AG20443 (cell line): ENCODE measurements at places on chromosomes 2 and 18.

DNA sequence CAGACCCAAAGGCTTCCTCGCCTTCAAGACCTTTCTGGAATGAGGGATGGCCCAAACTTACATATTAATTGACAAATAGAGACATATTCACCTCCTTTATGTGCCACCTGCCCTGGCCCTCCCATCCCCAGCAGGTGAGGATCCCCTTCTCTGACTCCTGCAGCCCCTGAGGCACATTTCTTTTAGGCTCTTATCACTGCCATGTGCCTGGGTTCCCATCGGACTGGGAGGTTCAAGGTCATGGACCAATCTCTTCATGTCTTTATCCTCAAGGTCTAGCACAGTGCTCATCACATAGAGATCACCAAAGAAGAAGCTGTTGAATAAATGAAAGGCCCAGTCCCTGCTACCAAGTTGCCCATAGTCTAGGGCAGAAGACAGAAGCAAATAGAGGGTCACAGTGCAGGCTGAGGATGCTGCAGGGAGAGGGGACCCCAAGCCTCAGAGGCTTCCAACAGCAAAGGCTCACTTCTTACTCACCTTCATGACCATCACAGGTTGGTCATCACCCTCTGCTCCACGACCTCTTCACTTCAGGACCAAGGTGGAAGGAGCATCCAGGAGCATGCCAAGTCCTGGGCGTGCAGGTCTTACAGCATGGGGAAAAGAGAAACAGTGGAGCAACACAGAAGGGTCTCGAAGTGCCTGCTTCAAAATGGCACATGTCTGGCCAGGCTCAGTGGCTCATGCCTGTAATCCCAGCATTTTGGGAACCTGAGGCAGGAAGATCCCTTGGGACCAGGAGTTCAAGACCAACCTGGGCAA, 193.9 kb downstream of the SMAD2 start:
- no peak for DNase-seq

DNA sequence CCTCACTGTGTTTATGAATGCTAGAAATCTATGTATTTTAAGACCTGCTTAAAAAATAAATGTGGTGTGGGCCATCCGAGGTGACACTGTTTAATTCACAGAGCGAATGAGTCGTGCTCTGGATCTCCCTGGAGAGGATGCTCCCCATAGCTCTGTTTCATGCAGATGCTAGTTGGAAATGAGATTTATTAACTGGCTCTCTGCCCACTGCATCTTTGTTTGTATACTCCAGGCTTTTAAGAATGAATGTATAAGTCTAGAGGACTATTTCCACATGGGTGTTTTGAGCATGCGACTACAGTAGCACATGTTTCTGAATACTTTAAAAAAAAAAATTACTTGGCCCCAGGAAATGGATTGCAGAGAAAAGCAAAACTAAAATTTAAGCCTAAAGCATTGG, 3.9 kb downstream of the MAPRE2 start:
- no peak for DNase-seq

- no peak for DNase-seq
These were observed 10.6 kb downstream of the PLEKHB2 start for GRCh38 chr2:131115752-131116151.

GRCh38 chr2:47405757-47406156, 2.8 kb downstream of the MSH2 start:
- no peak for DNase-seq

DNA sequence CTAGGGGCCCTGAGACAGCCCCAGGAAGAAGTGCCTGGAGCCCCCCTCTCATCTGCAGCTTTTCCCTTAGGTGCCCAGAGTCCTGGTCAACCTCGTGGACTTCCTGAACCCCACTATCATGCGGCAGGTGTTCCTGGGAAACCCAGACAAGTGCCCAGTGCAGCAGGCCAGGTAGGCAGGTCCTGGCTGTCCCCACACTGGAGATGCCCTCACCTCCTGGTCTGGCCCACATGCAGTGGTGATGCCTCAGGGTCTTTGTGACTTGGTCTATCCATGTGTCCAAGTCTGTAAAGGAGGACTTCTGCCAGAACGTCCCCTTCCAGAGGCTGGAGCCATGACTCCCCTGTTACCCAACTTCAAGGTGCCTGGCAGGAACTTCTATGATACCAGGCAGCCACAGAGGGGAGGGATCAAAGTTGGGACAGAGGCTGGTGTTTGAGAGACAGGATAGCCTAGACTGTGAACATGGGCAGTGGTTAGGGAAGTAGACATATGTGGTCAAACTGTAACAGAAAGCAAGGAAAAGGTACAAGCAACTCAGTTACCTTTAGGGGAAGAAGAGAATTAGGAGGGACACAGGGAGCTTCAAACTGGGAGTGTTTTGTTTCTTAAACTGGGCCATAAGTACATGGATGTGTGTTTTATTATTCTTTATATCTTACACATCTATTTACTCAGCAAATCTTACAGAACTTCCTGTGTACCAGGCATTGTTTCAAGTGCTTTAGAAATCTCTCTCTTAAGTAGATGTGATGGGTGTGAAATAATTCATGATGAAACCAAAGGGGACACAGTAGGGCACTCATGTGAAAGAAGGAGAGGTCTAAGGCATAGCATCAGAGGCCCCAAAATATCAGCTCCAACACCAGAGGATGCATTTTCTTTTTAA, 107.1 kb downstream of the PLB1 start:
- no peak for DNase-seq

DNA sequence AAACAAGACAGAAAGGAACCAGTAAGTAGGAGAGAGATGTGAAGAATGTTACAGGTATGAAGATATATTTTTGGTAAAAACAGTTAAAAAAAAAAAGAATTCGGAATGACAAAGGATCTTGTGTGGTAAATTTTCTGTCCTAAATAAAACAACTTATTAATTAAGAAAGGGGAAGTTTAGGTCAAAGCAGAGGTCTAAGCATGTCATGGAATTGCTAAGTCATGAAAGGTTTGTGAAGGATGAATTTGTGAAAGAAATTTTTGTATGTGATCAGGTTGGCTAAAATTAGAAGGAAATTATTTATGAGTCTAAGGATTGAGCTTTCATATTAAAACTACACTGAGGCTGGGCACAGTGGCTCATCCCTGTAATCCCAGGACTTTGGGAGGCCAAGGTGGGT, 11.1 kb upstream of the ALPG start:
- DNase-seq, result no peak

- DNase-seq, result no peak
These were observed 231.7 kb upstream of the TNP1 start for GRCh38 chr2:217091531-217091930.

- DNase-seq, result no peak
These were observed 61.7 kb downstream of the STK39 start for GRCh38 chr2:168185583-168186274.

DNA sequence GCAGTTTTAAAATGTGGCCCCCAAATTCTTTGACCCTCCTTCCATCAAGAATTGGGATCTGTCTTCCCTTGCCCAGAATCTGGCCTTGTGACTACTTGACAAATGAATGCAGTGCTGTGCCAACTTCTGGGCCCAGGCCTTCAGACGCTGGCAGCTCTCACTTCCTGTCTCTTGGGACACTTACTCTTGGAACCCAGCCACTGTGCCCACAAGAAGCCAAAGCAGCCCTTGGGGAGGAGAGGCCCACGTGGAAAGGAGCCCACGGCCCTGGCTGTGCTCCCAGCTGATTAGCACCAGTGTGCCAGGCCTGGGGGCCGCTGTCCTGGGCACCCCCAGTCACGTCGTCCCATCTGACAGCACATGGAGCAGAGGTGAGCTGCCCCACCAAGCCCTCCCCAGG, 56.6 kb downstream of the RPL37A start:
- DNase-seq, result no peak

DNA sequence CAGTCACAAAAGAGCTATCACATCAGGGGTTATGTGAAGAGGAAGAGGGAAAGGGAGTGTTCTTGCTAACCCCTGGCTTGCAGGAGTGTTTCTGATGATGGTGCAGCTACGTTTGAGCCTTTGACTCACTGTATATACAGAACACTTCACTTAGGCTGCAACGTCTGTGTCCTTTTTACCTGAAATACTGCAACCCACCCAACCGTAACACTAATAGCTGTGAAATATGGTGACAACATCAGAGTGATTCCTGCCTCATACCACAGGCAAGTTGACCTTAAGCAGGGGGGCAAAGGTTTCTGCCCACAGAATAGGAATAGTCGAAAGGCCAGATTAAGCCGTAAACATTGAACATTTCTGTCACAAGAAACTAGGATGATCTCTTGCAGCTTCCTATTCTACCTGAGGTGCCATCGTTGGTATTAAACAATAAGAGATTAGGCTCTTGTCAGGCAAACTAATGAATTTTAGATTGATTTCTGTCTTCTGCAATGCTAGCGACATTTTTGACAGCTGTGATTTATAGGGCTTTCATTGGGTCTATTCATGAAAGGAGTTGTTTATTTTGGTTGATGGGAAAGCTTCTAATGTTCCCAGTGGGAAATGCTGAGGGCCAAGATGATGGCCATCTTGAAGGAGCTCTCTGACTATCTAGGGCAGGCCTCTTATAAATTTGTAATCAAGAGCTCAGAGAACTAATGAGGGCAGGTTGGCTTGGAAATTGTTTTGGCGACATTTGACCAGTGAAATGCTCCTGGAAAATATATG, 316.8 kb downstream of the PIK3C3 start:
- DNase-seq, result no peak

DNA sequence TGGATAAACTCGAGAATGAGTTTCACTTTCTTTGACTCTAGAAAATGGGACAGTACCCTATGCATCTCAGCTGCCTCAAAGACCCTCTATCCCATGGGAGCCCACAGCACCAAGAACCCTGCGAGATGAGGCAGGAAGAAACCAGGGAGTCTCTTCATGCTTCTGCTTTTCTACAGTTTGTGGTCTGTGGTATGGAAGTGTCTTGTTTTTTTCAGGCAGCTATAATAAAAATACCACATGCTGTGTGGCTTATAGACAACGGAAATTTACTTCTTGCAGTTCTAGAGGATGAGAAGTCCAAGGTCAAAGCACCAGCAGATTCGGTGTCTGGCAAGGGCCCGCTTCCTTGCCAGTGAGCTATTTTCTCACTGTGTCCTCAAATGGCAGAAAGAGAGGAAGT, 257.9 kb downstream of the SUCLG1 start:
- no peak for DNase-seq

- peak; percentile 74 for DNase-seq
These were observed 19.0 kb downstream of the CRACDL start for GRCh38 chr2:98917031-98917471.

DNA sequence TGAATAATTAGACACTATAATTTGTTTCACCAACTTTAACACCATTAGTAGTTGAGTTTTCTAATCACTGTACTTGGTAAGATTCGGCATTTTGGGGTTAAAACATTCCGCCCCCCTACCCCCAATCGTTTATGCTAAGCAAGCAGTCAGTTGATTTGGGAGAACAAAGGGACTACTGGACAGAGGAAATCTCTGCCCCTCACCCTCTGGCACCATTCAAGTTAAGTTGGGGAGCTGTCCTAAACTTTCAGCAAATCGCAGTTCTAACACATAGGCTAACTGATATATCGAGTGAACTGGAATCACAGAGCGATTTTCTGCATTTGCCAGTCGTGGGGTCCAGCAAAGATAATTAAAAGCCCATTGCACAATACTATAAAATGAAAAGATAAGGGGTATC, 5.6 kb downstream of the KLF7 start:
- no peak for DNase-seq

DNA sequence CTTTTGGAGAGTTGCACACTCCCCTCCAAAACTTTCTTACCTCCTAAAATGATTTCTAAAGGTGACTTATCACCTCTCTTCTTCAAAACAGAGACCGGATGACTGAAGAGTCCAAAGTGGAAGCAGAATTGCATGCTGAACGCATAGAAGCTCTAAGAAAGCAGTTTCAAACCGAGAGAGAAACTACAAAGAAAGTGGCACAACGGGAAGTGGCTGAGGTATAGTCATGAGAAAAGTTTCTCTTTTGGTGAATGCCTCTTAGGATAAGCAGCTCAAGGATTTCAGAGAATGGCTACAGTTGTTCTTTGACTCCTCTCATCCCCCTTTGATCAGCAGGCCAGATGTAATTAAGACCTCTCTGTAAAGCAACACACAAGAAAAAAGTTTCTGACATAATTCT, 73.6 kb downstream of the GTF3C3 start:
- no peak for DNase-seq

DNA sequence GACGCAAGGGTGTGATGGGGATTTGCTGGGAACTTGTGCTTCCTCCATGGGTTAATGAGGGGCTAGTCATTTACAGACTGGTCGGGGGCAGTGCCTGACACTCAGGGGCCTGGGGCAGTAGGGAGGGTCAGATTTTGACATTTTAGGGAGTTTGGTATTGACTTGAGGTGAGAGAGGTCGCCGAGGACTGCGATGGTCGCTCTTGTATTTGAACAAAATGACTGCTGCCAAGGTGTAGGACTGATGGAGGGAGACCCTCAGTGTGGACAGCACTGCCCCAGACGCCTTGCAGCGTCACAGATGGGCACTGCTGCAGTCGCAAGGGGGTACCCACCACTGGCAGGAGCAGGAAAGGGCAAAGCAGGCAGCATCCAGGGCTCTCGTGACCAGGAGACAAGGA, 182.9 kb downstream of the RTP5 start:
- DNase-seq, result no peak

- DNase-seq, result no peak
These were observed 561.9 kb downstream of the GALR1 start for GRCh38 chr18:77811503-77811902.

DNA sequence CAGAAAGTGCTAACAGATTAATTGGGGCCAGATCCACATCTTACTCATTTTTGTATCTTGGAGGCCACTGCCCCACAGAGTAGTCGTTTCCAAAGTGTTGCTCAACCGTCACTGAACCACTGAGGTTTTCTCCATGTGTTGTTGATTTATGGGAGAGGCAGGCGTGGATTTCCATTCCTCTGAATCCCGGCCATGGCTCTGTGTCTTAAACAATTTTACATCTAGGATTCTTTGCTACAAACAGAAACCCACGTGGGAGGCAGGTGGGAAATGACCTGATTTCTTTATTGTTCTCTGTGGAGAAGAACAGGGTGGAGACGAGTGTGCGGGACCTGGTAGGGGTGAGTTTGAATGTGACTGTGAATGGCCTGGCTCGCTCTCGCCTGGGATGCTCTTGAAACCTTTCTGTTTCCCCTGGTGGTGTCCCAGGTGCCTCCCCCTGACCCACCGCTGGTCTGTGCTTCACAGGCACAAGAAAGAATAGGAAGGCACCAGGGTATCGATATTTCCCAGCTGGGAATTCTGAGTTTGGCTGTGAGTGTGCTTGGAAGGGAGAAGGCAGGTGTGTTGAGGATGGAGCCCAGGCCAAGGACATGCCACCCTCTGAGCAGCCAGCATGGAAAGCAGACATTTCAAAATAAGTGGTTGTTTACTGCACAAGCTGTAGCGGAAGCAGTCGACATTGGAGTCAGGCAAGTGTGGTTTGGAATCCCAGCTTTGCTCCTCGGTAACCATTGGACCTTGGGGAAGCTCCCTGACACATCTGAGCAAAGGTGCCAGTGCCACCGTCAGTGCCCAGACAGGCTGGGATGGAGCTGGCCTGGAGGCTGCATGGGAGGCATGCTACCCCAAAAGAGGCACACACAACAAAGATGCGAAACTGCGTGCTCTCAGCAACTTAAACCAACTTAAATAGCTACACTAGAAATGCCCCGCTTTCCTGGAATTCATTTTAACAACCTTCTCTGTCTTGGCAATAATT, 50.0 kb downstream of the LPIN1 start:
- DNase-seq, result peak; percentile 94

GRCh38 chr2:111919794-111920608, 21.6 kb downstream of the MERTK start:
- DNase-seq, result no peak
